ENCODE measurements at places on chromosomes 7 and 10.

- peak; percentile 29 for DNase-seq
Measured at GRCh38 chr10:123858077-123858681, 33.4 kb downstream of the CPXM2 start.

DNA sequence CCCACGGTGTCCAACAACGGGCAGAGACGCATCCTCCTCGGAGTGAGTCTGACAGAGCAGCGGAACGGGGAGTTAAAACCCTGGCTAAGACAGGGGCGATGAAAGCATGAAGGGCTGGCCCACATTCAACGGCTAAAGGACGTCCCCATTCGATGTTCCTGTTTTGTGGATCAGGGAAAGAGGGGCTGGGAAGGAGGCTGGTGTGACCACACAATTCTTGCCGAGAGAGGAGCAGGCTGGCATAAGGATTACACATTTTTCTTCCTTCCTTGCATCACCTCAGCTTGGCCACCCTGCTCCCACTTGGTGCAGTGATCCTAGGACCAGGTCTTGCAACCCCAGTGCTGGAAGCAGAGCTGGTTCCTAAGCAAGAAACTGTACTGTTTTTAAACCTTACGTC lies 67.7 kb downstream of the GNA12 start:
- DNase-seq, result no peak

- peak; percentile 68 for DNase-seq
Measured at GRCh38 chr7:43135129-43135528, 22.7 kb downstream of the HECW1 start.

DNA sequence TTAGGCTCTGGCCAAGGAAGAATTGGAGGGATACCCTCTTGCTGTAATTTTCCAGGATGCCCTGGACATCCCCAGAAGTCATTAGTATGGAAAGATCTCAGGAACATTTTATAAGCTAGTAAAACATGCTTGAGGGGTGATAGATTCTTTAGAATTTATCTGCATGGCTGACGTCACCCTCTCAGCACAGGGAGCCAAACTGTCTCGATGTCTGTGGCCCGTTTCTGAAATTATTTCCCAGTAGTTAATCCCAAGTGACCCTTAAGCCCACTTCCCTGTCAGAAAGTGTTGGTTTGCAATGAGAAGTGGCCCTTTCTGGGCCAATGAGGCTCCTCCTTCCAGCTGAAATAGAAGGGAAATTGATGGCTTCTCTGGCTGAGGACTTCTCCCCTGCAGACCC lies 184.5 kb upstream of the BMPER start:
- DNase-seq, result no peak

DNA sequence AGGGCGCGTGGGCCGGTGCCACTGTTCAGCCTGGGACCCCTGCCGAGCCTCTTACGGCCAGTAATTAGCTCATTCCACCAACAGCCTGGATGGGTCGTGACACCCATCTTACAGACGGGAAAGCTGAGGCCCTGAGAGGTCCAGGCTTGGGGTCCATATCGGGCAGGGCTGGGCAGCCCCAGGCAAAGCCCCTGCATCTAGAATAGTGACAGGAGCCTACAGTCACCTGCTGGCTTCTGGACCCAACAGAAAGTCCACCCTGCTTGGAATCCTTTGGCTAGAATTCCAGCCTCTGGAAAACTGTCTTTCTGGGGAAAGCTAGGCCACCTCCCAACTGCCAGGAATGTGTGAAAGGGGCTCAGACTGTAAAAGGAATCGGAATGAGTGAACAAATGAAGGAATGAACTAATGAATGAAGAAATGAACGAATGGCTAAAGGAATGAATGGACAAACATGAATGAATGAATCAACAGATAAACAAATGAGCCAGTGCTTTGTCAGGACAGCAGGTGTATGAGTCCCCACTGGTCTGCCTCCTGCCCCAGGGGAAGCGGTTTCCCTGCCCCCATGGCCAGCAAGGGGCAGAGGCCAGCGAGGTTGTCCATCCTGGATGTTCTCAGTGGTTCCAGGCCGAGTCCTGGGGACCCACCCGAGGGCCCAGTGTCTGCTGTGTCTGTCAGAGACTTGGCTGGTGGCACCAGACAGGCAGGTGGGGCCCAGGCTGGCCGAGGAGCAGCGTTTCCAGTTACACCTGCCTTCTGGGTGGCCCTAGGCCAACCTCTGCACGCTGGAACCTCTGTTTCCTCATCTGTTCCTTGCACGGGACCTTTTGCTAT lies 24.1 kb upstream of the PDGFA start:
- DNase-seq, result no peak

GRCh38 chr7:115116773-115117715 lies 195.2 kb downstream of the MDFIC start:
- DNase-seq, result no peak

GRCh38 chr7:66905689-66906088 lies 15.3 kb upstream of the TMEM248 start:
- DNase-seq, result no peak

DNA sequence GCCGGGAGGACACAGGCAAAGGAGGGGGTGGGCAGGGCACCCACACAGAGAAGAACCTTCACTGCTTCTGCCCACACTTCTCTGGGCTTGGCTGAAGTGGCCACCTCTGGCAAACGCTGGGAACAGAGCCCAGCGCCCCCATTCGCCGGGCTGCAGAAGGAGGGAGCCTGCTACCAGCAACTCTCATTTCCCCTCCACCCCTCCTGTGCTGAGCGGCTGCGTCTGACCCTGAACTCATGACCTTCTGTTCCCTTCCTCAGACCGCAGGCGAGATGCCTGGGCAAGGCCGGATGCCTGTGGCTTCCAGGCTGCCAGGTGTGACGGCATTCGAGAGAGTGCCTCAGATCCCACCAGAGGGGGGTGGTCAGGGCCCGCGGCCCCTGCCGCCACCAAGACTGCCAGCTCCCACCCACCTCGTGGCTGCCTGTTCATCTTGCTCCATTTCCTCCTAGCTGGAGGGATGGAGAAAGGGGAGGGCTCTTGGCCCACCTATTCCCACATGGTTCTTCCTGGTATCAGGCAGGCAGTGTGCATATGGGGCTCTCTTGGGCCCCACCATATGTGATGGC lies 19.8 kb downstream of the DNAJB12 start:
- peak; percentile 75 for DNase-seq

DNA sequence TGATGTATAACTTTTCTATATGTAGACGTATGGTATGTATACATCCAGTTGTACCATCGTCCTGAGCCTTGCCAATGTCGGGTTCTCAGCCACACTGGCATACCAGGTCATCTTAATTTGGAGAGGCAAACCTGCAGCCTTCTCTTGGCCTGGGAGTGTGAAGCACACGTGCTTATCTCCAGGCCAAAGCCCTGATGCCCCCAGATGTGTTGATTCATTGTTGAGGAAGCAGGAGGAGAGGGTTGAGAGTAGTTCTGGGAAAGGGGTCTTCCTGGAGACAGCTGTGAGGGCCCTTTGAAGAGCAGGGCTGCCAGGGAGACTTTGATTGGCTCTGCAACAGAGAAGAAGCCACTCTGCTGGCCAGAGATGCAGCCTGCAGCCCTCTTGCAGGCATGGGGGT lies 155.6 kb downstream of the ARHGAP21 start:
- no peak for DNase-seq

DNA sequence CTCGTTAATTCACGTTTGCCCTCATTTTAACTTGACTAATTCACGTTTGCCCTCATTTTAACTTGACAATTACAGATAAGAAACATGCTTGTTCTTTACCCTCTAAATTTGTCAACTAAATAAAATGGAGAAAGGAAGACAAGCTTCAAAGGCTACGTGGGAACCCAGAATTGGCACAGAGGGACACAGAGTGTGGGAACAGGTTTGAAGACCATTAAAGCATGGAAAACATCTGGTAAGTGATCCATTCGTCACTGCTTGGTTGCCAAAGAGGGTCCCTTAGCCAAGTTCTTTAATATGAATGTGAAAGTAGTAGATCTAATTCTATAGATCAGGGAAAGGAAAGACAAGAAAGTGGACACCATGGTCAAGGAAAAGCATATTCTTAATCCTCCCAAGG lies 57.2 kb downstream of the ITIH5 start:
- no peak for DNase-seq

DNA sequence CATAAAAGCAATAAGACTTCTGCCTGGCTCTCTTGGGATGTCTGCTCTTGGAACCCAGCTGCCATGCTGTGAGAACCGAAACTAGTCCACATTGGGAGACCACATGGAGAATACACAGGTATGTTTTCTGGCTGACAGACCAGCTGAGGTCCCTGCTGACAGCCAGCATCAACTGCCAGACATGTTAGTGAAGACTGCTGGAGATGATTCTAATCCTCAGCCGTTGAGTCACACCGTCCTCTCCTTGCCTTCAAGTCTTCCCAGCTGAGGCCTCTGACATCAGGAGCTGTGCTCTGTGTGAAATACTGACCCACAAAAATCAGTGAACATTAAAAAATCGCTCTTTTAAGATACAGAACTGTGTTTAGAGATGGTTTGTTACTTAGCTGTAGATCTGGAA lies 36.9 kb upstream of the AGR2 start:
- no peak for DNase-seq

DNA sequence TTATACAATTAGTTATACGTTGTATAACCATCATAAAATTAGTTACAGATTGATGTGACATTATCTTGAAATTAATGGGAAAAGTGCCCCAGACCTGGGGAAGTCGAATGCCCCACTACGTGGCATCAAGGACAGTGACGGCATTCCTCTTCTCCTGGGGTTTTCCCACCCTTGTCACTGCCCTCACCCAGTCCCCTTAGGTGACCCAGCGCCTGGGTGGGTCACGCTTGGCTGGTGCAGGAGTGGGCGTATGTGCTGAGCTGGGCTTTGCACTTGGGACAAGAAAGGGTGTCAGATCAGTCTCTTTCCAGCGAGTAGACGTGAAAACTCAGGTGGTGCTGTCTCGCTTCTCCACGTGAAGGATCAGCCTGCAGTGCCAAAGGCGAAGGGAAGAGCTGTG lies 7.6 kb downstream of the FOXK1 start:
- DNase-seq, result no peak

DNA sequence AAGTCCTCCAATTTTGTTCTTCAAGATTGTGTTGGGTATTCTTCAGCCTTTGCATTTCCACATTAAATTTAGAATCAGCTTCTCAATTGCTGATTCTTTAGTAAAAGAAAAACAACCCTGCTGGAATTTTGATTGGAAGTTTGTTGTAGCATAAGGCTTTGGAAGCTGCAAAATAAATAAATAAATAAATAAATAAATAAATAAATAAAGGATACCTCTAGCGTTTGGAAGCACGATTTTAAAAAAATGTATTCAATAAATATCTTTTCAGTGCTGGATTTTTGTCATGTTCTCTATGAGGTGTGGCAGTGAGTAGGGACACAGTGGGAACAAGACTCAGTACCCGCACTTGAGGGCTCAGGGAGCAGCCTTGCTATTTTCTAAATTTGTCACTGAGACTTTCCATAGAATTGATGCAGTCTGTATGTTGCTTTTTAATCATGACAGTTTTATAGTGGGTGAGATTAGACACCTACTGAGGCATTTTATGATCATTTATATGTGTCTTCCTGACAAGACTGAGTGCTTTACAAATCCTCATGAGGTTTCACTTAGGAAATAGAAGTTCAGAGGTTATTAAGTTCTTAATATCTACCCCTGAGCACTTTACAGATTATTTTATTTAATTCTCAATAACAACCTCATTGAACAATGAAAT lies 22.3 kb upstream of the COMMD3 start:
- DNase-seq, result no peak

- DNase-seq, result no peak
Measured at GRCh38 chr7:20287317-20287716, 43.4 kb upstream of the ITGB8 start.

DNA sequence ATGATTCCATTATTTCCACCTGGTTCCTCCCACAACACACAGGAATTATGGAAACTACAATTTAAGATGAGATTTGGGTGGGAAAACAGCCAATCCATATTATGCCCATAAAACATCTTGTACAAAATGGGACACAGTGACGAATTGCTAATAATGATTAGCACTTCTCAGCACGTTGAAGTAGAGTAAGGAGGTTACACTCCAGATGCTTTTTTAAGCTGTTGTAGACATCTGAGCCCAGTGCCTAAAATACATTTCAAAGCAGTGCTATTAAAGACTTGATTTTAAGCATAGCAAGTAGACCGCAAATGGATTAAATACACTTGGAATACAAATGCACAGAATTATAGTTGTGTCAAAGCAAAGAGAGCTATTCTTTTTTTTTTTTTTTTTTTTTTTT lies 105.9 kb downstream of the AASS start:
- DNase-seq, result no peak

DNA sequence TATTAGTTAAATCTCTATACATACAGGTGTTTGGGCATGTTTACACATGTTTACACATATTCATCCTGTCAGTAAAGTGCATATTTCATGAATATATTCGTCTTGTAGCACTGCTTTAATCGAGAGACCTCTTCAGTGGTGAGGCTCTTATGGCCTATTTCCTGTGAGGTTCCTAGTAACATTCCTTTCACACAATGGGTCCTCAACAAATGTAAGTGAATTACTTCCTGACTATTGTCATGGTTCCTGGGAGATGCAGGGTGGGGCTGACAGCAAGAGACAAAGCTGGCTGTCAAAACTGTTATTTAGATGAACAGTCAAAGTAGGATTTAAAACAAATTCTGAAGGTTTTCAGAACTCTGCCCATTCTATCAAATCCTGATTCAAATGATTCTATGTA lies 12.4 kb upstream of the SEMA3A start:
- DNase-seq, result peak; percentile 59

DNA sequence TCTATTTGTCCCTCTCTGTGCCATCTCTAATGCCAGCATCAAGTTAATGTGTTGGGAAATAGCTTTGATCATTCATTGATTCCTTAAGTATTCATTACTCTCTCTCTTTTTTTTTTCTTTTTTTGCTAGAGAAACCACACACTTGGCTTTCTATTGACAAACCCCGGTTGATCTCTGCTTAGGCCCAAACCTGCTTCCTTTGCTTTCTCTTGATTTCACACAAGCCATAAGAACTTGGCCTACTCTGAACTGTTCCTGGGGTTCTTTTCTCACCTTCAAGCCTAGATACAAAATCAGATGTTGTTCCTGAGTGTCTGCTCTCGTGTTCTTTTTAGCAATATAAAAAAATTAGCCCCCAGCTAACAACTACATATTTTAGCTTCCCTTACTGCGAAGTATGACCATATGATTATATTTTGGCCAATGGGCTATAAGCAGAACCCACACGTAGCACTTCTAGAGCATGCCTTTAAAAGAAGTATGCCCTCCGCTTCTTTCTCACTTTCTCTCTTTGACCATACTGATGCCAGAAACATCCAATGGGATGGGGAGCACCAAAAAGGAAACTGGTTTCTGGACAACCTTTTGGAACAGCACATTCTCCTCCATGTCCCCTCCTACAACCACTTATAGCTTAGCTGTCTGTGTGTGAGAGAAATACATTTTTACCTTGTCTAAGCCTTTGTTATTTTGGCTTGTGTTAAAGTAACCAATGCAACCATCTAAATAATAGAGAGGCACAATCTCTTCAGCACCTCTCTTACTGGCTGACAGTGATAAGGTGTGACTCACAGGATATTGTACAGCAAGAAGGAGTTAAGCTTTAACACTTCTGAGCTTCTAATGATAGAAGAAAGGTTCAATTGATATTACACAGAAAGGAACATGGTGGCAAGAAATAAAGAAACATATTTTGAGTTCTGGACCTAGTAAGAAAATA lies 96.6 kb upstream of the LRRN3 start:
- DNase-seq, result peak; percentile 21

- DNase-seq, result peak; percentile 56
Measured at GRCh38 chr7:155824227-155824886, 12.1 kb upstream of the SHH start.

Data from bronchial epithelial cell (primary cell).